ENCODE measurements at places on chromosomes 5 and 9.

DNA sequence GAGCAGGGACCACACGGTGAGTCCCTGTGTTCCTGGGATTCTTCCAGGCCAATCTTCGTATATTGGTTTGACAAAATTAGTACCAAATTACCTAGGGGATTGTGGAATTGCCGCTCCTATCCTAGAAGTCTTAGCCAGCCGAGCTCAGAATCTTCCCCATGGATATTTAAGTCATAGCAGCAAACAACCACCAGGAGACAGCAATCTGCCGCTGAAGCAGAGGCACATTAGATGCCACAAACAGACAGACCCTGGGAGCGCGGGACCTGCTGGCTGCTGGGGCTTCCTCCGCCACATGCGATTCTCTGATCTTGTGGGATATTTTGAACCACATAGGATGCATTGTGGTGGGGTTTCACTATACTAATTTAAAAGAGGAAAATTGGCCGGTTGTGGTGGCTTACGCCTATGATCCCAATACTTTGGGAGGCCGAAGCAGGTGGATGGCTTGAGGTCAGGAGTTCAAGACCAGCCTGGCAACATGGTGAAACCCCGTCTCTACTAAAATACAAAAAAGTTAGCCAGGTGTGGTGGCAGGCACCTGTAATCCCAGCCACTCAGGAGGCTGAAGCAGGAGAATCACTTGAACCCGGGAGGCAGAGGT lies 31.7 kb upstream of the ZBTB43 start:
- DNase-seq = no peak

DNA sequence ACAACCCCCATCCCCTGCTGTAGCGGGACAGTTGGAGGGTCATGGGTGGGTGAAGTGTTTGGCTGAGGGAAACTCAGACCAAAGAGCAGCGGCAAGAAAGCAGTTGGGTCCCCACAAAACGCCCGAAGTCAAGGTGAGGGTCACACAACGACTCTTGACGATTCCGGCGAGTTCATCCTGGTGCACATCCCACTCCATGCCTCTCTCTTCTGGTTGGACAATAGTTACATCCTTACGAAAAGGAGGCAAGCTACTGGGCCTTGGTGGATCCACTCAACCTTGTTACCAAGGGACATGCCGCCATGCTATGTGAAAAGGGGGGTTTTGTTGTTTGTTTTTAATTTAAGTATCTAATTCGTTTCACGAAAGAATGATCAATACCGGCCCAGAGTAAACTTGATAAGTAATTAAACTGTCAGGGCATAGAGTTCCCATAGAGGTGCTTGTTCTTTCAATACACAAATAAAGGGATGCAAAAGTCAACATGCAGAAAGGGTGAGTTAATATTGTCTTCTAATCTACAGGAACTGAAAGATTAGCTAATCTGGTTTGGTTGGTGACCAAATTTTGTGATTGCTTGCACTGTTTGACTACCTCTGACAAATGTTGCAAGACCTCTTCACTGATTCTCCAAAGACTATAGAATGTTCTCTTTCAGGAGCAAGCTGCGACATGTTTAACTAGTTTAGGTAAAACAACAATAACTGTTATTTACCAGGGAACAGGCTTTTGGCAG lies 732 bp upstream of the SMIM15 start:
- no peak for DNase-seq

- DNase-seq = no peak
Measured at GRCh38 chr5:127602896-127603844, 45.7 kb upstream of the CTXN3 start.

- no peak for DNase-seq
Measured at GRCh38 chr5:59597690-59598546, 295.6 kb downstream of the PDE4D start.

- DNase-seq = peak; percentile 30
Measured at GRCh38 chr5:53481887-53482716, 1.7 kb downstream of the FST start.

GRCh38 chr9:91059713-91060112 lies 258.1 kb downstream of the SYK start:
- no peak for DNase-seq

DNA sequence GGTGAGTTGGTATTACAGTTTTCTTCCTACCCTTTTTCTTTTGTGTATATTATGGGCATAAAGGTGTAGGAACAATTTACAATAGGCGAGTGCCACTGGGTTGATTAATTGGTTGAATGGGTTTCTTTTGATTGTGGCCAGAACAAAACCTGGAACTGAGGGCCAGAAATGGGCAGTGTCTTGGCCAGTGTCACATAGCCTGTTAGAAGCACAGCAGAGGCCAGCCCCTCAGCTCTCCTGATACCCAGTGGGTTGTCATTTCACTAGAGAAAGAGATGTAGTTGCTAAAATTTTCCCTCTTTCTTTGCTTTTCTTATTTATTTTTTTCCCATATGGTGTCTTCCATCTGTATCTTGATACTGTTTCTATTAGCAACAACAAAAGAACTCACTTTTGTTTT lies 38.8 kb upstream of the SEMA6A start:
- no peak for DNase-seq

DNA sequence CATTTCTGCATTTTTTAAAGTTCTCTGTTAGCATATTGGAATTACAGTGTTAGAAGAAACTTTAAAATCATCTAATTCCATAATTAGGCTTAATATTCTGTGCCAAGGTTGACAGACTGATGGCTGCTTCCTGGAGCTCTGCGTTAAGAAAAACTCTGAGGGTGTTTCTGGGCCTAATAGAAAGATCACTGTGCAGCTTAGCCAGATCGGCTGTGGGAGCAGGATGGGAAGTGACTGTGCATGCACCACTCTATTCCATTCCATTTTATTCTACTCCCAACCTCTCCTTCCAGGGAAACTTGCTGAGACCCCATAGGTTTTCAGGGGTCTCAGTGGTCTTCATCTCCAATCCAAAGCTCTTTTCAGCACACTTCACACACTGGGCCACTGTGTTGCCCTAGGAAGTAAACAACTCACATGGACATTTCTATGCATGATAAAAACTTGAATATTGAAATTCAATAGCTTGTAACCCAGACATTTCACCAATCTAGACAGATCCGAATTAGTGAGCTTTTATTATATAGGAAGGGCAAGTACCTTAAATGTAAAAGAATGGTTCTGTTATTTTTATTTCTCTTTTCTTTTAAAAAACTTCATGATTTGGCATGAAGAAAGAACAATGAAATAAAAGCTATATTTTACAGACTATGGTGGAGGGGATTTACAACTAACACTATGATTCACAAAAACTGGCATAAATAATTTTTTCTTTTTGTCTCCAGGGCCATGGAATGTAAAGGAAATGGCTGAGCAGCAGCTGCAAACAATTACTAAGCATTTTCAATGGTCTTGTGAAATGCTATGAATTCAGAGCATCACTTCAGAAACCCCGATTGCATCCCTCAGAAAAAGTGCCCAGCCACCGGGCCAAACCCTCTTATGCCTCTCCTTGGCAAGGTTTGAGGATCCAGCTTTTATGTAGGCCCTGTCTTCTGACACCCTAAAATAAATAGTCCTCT lies 51.4 kb upstream of the DAB2 start:
- no peak for DNase-seq

DNA sequence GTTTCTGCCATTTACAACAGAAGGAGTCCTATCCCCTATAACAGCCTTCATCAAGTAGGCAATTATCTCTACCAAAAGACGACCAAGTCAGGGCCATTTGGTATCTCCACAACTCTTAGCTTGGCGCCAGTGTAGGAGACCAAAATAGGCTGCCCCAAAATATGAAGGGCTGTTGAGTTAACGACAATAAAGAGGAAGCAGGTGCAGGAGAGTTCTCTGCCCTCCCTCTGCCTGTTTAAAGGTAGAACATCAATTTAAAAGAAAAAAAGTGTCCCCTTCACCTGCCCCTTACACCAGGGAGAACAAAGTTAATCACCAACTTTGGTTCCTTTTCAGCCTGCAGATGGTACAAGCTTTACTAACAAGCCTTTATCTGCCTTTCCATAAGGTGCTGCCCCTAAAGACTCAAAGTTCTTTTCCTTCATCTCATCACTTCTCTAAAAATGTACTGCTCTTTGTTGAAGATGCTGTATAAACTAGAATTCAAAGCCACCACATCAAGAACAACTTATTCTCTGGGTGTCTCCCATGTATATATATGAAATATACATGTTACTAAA lies 33.3 kb downstream of the PPP1R2B start:
- no peak for DNase-seq

DNA sequence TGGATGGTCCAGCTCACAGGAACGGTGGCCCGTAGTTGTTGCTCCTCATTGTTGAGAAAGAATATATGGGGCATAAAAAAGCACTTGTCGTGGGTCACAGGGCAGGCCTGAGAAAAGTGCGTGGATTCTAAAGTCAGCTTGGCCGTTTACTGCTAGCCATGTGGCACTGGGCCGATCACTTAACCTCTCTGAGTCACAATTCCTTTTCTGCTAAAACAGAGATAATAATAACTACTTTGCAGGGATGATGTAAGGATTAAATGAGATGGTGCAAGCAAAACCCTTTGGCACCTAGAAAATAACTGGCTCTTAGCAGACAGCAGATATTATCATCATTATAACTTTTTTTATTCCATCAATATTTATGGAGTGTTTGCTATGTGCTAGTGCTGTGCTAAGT lies 579.7 kb downstream of the CCDC171 start:
- no peak for DNase-seq

- no peak for DNase-seq
Measured at GRCh38 chr5:168842571-168843205, 263.5 kb upstream of the PANK3 start.

DNA sequence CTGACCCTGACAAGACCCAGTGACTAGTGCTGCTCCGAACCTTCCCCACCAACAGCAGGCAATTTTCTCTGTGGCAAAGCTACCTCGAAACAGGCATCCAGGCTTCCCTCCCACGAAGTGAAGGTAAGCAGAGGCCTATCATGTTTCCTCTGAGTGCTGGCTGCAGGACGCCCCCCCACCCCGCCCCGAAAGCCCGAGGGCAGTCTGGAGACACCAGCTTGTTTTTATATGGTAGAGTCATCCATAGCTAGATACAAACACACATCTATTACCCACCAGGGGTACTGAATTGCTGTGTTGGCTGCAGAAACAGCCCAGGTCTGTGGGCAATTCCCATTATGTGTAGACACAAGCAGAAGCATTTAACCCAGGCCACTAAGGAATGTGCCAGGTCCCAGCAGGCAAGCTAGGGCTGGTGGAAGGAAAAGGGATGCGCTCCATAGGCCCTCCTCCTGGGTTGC lies 40.4 kb downstream of the LIX1 start:
- DNase-seq = no peak

- no peak for DNase-seq
Measured at GRCh38 chr9:137606734-137607138, 1.2 kb downstream of the ARRDC1 start.

DNA sequence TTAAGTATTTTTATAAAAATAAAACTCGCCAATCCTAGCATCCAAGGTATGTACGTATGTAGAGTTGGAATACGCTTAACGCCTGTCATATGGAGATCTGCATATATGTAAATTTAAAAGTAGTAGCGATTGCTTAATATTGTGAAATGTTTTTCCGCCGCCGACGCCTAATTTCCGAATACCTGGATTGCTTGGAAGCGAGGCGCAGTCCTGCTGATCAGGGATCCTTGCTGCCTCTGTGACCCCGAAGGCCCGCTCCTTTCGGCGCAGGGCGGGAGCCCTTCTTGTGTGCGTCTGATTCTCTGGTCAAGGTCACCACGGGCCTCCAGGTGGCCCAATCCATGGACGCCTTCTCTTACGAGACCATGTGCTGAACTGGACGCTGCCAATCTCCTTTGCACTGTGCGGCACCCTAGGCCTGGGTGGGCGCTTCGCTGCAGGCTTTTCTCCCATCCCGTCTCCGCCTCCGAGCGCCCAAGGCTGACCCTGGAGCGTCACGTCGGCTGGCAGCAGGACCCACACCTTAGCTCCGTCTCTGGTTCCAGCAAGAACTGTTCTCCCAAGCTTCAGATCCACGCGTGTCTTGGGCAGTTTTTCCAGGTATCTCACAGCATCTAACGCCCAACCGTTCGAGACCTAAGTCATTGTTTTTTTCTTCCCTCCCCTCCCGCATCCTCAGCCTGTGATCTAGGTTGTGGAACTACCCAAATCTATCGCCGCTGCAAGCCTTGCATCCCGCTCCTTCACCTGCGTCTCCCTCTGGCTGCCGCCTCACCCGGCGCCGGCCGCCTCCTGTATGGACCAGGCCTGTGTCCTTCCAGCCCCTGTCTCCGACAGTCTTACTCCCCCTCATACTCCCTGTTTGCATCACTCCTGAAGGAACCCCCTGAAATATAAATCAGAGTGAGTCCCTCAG lies 3.6 kb upstream of the TRIM41 start:
- no peak for DNase-seq

DNA sequence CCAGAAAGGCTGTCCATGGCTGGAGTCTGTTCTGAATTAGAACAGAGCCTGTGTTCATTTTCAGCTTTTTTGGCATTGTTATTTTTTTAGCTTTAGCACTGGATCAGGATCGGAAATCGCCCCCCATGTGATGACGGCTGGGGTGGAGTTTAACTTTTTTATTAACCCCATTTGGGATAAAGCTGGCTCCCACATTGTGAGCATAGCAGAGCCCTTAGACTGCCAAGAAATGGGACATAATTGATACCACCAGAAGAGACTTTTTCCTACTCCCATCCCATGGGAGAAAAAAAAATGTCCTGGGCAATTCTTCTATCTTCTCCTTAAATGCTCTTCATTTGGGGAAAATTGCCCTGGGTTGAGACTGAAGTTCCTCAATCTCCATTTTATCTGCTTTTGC lies 52.4 kb downstream of the SLIT3 start:
- no peak for DNase-seq

GRCh38 chr9:127767410-127767809 lies 11.1 kb downstream of the SH2D3C start:
- no peak for DNase-seq

DNA sequence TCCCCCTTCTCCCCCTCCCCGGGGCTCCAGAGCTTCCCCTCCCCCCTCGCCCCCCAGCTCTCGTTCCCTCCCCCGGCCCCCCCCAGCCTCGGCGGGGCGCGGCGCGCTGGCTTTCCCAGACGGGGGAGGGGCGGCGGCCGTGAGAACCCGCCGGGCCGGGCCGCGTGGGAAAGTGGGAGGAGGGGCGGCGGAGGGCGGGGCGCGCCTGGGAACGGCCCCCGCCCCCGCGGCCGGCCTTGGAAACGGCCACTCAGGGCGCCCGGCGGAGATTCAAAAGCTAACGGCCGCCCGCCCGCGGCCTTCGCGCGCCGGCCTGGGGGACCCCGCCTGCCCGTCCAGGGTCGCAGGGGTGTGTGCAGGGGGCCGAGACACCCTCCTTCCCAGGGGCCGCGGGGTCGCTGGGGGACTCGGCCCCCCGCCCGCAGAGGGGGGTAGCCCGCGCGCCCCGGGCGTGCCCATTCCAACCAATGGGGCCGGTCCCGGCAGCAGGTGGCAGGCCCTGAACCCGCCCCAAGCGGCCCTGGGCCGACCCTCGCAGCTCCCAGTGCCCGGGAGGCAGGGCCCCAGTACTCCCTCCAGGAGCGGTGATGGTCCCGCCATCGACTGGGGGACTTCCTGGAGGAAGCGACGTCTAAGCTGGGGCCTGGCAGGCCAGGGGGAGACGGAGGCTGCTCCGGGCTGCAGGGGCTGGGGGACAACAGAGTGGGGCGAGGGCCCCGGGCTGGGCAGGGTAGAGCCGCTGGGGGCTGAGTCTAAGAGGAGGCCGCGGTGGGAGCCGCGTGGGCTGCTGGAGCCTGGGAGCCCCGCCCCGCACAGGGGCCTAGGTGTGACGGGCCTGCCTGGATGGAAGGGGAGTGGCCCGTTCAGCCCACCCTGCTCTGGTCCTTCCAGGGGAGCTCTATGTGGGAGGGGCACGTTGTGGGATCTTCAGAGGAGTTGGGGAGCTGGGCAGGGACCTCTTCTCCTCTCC lies 14.2 kb upstream of the NRARP start:
- DNase-seq = peak; percentile 3
